NCI-H187 treated with DMSO at 0.1 percent for 48 hours (cell line): ENCODE measurements at places on chromosomes 3 and 15.

DNA sequence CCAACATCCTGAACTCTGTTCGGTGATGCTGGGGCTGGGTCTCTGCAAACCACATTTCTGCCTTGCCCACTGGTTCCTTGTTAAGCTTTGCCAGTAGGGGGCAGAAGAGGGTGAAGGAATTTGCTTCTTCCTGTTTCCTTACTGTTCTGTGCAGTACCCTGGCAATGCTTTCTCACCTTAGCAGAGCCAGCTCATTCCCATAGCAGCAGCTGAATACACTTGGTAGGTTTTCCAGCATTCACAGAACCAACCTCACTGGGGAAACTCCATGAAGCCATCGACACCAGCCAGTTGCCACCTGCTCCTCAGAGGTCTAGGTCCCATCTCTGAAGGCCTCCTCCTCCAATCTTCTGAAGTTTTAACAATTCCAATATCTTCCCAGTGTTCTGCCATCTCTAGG, 308.4 kb downstream of the PDCD6IP start:
- DNase-seq: no peak

DNA sequence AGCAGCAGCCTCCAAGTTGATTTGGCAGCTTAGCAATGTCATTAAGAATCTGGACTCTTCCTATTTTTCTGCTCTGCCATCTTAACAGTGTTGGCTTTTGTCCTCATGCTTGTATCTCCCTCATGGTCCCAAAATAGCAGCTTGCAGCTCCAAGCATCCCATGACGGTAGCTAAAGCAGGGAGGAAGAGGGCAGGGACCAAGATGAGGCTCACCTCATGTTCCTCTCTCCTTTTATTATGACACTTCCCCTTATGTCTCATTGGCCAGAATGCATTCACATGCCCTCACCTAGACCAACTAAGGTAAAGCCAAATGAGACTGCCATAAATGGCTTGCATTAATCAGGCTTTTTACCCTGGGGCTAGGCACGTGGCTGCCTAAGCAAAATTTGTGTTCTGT, 382.4 kb downstream of the SHQ1 start:
- DNase-seq: no peak

DNA sequence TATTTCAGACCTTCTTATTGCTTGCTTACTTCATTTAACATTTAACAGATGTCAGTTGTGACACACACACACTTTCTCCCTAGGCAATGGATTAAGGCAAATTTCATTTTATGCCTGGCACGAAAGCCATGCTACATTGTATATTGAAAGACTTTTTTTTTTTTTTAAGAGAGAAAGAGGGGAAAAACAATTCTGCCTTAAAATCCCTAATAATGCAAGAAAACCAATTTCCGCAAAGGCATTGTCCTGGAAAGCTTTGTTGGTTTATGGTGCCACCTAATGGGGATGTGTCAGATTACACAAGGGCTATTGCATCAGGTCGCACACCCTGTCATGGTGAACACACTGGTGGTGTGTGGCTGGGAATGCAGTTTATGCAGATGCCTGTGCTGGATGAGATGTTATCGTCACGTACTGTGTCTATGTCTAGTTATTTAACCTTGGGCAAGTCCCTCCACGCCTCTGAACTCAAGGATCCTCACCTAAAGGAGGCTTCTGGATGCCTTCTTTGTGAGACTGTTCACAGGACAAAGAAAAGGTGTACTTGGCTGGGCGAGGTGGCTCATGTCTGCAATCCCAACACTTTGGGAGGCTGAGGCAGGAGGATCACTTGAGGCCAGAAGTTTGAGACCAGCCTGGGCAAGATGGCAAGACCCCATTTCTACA, 37.3 kb upstream of the RFTN1 start:
- no peak for DNase-seq

GRCh38 chr3:33799202-33799551, 747 bp downstream of the PDCD6IP start:
- no peak for DNase-seq

- no peak for DNase-seq
These were observed at the start of gene SORD for GRCh38 chr15:45022871-45023658. Gene SORD, plus strand, starts transcription at chr15:45023195. Its CDS starts 89 bp downstream, at chr15:45023284.

GRCh38 chr3:17384567-17385296, 357.7 kb downstream of the TBC1D5 start:
- DNase-seq: no peak

DNA sequence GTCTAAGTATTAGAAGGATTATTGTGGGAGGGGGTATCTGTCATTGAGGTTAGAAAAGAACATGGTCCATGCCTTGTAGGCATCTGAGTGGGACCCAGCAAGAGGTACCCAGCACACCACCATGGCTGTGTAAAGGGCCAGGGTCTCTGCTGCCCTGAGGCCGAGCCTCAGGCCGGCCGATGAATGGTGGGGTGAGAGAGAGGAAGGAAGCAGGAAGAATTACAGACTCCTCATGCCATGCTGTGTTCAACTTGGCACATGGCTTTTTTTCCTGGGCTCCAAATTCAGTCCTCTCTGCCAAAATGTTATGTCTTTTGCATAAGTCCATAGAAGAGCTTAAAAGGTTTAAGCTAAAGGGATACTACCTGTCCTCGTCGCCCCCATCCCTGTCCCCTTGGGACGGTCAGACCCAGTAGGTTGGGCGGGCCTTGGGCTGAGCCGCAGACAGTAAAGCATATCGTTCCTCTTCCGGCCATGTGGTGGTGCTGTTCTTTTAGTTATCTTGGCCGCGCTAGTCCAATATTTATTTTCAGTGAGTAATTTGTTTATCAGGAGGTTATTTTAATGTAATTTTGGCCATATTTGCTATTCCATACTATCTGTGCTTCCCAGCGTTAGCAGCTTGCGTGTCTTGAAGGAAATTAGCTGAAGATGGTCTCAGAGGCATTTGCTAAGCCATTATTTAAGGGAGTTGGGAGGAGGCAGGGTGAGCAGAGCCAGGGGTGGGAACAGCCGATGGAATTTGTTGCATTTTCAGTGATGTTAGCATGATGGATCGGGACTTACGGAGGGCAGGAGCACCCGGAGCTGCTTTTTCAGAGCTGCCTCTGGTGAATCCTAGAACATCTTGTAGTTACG, 152.4 kb downstream of the AGBL1 start:
- no peak for DNase-seq

DNA sequence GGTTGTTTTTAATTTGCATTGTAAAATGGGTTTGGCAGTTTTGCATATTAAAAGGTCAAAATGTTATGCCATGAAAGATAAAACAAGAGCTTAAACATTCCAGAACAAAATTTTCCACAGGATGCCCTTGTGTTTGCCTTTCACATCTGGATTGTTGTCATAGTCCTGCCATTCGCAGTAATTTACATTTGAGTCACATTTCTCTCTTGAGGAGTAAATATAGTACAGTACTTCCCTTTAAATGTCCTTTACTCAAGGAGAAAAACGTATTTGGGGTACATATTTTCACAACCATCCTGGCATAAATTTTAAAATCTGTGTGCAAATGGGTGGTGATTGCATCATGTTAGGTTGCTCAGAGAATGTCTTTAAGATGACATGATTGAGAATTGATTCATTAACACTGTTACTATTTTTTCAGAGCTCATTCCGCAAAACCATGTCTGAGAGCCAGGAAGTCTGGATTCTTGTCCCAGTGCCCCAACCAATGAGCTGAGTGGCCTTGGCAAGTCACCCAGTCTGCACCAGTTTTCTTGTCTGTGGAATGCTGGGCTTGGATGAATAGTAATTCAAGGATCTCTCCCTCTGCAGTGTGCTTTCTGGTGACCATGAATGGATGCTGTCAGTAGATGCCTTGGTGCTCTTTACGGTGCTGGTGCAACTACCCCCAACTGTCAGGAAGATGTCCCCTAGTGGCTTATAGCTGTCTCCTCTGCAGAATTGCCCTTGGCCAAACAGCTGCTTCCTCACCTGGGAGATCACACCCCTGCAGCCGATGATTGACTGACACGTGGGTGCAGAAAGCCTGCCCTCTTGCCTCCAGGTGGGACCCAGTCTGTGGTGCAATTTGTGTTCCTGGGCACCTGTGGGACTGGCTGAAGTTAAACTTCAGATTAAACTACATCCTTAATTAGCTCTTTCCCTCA, 43.0 kb downstream of the ABHD5 start:
- DNase-seq: no peak

DNA sequence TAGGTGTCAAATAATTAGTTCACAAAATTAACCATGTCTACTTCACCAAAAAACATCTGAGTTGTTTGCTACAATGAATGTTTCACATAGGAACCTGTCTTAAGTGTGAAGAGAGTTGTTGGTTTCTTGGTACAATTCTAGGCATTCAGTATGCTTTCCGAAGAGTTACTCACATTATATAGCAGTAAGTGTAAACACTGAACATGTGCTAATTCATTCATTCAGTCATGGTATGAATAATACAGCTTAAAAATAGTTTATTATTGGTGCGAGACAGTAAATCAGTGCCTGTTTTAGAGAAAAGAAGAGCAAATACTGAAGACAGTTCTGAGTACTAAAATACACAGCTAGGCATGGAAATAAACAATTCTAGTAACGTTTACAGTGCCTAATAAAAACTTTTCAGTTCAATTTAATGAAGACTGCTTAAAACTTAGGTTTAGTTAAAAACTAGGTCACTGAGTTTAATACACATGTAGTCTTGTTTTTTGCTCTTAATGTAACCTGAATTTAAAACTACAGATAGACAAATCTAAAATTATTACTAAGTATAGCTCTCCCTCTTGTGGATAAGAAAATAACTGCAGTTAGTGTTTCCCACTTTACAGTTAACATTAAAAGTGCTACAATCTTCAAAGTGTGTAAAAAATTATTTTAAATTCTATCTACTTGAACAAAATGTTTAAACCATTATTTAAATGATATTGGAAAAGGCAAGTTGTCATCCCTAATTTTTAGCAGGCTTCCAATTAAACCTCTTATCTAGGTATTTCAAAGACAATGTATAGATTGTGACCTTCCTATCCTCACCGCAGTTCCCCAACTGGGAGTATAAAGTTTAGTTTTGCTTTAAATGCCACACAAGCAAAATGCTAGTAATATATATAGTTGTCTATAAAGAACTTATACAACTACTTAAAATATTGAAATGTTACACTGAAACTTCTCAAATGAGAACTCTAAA, 20.1 kb upstream of the ZCWPW2 start:
- DNase-seq: no peak

DNA sequence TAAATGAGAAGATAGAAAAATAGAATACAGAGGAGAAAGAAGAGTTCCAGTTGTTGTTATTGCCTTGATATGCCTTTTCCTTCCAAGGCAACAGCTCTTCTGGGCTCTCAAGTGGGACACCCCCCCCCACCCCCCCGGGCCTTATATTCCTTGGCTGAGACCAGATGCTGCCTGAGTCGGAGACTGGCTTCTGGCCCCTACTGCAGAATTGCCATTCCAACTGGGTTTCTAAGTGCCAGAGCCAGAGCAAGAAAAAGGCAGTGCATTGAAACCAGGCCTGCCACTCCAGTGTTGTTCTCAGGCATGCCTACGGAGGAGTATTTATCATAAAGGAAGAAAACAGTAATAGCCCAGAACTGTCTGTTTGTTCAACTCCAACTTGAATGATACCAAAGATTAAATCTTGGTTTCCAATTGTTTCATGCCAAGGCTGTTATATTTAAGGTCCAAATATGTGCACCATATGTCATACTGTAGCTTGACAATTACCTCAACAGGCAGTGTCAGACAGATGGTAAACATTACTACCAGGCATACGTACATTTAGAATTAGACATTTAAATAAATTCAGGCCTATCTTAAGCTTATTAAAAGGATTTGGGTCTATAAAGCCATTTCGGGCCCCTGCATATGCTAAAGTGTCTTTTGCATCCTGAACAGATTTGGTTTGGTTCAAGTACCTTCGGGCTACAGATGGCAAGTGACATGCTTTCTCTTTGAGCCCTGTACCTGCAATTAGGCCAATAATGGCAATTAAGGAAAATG, 209.9 kb upstream of the SEMA6D start:
- DNase-seq: no peak

GRCh38 chr3:61560517-61561373, 626 bp upstream of the PTPRG start:
- no peak for DNase-seq

- no peak for DNase-seq
These were observed 3.4 kb downstream of the IFT57 start for GRCh38 chr3:108218811-108219210.

- no peak for DNase-seq
These were observed 23.3 kb upstream of the ACKR4 start for GRCh38 chr3:132573797-132574211.

DNA sequence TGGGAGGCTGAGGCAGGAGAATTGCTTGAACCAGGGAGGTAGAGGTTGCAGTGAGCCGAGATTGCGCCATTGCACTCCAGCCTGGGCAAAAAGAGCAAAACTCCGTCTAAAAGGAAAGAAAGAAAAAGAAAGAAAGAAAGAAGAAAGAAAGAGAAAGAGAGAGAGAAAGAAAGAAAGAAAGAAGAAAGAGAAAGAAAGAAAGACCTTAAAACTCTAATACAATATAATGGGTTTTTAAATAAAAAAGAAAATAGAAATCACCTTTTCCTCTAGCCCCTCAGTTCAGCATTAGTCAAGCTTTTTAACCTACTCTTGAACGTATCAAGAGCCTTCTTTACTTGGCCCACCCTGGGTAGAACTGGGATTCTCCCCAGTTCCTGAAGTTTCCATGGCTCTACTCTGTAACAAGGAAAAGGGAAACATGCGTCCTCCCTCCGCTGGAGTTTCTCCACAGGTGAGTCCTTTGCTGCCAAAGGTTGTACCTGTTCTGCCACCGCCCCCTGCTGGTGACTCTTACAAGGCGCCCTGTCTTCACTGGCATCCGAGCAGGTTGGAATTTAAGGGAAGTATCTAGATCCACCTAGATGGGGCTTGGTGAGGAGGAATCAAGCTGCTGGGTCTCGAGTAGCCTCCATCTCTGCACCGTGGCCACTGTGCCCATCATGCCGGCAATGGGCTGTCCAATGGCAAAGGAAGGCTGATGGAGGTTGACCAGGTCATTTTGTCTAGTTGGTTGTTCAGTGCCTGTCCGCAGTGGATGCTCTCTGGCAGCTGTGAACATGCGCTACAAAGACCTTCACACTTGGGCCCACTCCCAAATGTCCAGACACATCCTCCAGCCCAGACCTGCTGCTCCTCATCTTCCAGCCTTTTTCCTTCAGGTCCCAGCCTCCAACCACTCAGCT, 20.6 kb upstream of the EPHB3 start:
- no peak for DNase-seq

- no peak for DNase-seq
These were observed 441 bp downstream of the CEP70 start for GRCh38 chr3:138593488-138594149.

GRCh38 chr3:177553012-177553411, 355.7 kb upstream of the TBL1XR1 start:
- no peak for DNase-seq
